H7 (cell line): ENCODE measurements at places on chromosomes 11 and 22. TPM values are rescaled to one million over a fixed set of nuclear protein-coding genes. Genes with fewer than 3 reads are reported as not detected.

CEND1 gene
- 0.14 TPM in 1 of 2 replicates, not detected in the other for total RNA-seq

DNA sequence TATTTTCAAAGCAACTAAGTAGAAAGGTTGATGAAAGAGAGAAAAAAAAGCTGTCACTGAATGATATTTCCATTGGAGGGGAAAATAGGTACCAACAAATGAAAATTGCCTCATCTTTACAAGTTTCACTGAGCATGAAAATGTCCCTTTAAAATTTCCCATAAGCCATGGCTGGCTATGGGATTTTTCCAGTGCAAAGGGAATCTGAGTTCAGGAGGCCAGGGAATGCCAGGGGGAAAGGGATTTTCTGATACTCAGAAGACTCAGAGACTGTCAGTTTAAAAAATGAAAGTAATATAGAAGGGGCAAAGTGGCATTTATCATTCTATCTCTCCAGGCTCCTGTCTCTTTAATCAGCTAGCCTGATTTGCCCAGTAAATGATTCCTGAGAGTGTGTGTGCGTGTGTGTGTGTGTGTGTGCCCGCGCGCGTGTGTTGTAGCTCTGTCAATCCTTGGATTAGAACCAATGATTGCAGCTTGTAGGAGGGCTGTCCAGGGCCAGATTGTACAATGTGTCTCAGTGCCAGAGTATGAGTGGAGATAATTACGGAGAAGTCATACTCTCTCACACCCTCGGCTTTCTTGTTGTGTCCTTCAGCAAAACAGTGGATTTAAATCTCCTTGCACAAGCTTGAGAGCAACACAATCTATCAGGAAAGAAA lies at the start of gene NTM:
Gene NTM, plus strand, starts transcription at position 526 of the 662 bp plus-strand sequence.
- DNase-seq = no peak

DNA sequence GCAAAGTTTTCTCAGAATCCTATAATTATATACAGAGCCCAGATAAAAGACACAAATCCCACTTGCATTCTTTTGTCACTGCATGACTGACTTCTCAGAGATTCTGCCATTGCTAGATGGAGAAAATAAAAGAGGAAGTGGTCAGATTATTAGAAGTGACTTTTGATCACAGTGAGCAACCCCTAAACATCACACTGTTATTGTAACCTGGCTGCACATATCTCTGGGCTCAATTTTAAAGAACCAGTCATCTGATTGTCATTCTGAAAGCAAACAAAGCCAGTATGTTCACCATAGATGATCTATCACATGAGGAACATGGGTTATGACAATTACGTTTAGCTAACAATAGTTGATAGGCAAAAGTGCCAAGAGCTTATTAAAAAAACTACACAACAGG lies 47.8 kb downstream of the COPB1 start:
- no peak for DNase-seq

GLYATL1 gene
- 3.8 and 9.7 TPM in 2 replicates for total RNA-seq

DNA sequence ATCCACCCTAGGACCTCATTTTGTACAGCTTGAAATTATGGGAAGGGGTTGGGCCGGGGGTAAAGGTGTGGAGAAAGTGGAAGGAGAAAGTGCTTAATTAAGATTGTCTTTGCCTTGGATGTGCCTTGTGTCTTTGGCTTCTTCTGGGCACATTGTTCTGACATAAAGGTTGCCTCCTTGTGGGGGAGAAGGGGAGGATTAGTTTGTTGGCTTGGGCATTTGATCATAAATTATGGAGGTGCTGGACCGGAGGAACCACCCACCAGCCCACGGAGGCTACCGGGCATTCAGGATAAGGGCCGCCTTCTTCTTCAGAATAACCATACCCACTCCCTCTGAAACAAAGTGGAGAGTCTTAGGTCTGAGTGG lies 1.3 kb downstream of the PAFAH1B2 start:
- peak; percentile 64 for DNase-seq

OR8J1 gene
- total RNA-seq = not detected in 2 replicates
